Activated CD4-positive, alpha-beta T cell treated with anti-CD3 and anti-CD28 coated beads, Interleukin-2, amount 10 ng/mL, durations not matched to agents 24 days and 14 days (primary cell): ENCODE measurements at places on chromosomes 3 and 15. TPM values are rescaled to one million over a fixed set of nuclear protein-coding genes. Genes with fewer than 3 reads are reported as not detected.

GRCh38 chr3:27596334-27596841 lies 112.2 kb upstream of the SLC4A7 start:
- no peak for DNase-seq

GRCh38 chr3:52694528-52695189 lies 8.8 kb downstream of the GNL3 start:
- DNase-seq, result no peak

GRCh38 chr15:96629511-96629910 lies 299.0 kb downstream of the NR2F2 start:
- no peak for DNase-seq

- DNase-seq, result no peak
These were observed 318.1 kb downstream of the THSD4 start for GRCh38 chr15:71433402-71433801.

DNA sequence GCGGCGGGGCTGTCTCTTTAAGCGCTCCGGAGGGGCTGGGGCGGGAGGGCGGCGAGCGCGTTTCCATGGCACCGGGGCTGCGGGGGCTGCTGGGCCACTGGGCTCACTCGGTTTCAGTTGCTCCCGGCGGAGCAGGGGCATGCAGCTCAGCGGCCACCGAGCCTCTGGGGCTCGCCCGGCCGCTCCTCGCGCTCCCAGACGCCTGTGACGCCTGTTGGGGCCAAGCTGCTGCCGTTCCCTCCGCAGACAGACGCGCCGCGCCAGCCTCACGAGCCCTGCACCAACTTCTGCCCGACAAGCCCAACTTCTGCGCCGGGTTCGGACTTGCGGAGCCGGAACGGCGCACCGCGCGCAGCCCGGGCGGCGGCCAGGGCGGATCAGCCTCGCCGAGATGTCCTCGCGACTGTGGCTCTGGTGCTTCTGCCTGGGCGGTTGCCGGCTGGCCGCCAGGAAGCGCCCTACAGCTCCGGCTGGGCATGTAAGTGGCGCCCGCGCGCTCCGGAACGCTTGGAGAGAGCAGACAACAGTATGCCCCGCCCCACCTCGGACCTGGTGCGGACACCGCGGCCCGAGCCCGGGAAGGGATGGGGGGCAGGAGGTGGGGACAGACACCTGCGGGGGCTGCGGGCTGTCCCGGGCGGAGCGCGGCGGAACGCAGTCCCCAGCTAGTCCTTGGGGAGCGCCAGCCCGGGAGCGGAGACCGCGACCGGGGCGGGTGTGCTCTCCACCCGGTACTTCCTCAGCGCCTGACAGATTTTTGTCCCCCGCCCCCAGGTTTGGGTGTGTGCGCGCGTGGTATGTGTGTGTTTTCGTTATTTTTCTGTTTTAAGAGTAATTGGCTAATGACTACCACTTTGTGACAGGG lies 154.1 kb upstream of the GOLIM4 start:
- DNase-seq, result peak; percentile 76

DNA sequence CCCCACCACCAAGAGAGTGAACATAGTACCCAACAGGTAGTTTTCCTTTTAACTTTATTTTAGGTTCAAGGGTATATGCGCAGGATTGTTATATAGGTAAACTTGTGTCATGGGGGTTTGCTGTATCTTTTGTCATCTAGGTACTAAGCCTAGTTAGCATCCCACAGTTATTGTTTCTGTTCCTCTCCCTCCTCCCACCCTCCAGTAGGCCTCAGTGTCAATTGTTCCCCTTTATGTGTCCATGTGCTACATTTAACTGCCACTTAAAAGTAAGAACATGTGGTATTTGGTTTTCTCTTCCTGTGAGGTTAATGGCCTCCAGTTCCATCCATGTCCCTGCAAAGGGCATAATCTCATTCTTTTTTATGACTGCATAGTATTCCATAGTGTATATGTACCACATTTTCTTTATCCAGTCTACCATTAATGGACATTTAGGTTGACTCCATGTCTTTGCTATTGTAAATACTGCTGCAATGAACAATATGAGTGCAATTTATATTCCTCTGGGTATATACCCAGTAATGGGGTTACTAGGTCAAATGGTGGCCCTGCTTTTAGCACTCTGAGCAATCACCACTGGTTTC lies 66.2 kb downstream of the ST3GAL6 start:
- DNase-seq, result no peak

- no peak for DNase-seq
These were observed 120.2 kb downstream of the NEO1 start for GRCh38 chr15:73172508-73172907.

DNA sequence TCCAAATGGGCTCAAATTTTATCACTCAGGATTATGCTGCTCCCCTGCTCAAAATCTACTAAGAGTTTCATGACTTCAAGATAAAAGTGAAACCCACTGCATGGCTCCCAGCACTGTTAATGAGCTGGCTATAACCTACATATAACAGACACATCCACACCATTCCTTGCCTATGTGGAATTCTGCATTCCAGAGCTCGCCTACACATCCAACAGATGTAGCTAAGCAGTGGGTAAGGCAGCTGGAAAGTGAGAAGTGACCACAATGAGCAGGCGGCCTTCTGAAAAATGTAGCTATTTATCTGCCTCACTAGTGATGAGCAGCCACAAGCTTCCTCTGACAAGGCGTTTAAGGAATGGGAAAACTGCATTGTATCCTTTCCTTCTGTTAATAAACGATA lies 92.0 kb upstream of the TRIM42 start:
- no peak for DNase-seq

- DNase-seq, result no peak
These were observed 110.5 kb upstream of the BFSP2 start for GRCh38 chr3:133289322-133289721.

- DNase-seq, result no peak
These were observed 41.3 kb upstream of the MAP4 start for GRCh38 chr3:48057521-48057920.

- no peak for DNase-seq
These were observed 1.5 kb downstream of the ADCY5 start for GRCh38 chr3:123447416-123447748.

DNA sequence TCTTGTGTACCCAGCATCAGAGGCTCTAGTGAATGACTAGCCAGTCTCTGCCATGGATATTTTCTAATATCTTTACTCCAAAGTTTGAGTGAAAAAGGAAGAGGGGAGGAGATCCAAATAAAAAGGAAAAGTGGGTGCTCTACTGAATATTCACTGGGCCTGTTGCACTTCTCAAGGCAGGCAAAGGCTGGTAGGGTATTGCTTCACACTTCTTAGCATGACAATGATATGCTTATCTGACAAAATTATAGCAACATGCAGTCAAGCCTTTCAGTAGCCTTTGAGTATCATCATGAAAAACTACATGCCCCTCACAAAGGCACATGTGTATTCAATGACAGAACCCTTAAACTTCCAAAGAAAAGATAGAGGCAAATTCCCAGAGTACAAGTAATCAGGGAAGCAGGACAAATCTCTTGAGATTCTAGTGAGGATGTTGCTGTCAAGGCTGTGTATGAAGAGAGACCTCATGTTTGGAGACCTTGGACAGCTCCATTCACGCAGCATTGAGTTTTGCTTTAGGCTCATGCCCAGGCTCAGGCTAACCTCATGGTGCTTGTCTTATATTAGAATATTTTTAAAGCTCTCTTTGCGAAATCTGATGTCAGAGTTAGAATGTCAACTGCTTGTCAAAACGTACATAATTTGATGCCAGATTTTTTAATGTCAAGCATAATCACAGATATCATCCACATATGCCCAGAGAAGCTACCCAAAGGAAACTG lies 506.9 kb downstream of the OCA2 start:
- DNase-seq, result peak; percentile 3

DNA sequence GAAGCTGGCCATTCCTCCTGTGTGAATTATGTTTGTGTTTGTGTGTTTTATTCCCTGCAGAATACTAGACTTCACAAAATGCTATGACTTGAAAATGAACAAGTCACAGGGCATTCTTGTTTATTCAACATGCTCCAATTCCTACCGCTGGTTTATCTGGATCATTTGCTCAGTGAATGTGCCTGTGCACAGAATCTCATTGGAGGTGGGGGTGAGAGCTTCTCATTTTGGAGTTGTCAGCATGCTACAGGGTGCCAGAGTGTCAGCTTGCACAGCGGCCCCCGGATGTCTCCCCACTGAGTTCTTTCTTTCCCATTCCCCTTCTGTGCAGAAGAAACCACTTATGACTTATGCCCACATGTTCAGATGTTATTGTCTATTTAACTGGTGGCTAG lies 428.7 kb downstream of the ROBO2 start:
- no peak for DNase-seq

- DNase-seq, result no peak
These were observed 238.0 kb upstream of the COL8A1 start for GRCh38 chr3:99400352-99400751.

- no peak for DNase-seq
These were observed 36.1 kb upstream of the STRIT1 start for GRCh38 chr3:155329513-155330048.

GRCh38 chr3:40523781-40524180 lies 979 bp upstream of the ZNF621 start:
- DNase-seq, result no peak

The NPAP1 gene
- total RNA-seq, result not detected in 2 replicates

DNA sequence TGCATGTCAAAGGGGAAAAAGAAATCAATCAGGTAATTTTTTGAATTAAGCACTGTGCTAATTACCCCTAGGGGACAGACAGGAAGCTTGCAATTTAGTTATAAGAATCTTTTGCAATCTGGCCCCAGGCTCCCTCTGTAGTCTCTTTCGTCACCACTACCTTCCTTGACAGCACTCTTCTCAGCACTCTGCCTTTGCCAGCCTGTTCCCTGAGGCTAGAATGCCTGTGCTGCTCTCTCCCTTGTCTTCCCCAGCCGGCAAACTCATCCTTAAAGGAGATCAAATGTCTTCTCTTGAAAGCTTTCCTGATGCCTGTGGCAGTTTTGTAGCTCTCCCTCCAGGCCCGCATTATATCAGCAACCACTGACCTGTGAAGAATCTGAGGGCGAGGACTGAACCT lies 32.4 kb upstream of the PRTG start:
- no peak for DNase-seq

DNA sequence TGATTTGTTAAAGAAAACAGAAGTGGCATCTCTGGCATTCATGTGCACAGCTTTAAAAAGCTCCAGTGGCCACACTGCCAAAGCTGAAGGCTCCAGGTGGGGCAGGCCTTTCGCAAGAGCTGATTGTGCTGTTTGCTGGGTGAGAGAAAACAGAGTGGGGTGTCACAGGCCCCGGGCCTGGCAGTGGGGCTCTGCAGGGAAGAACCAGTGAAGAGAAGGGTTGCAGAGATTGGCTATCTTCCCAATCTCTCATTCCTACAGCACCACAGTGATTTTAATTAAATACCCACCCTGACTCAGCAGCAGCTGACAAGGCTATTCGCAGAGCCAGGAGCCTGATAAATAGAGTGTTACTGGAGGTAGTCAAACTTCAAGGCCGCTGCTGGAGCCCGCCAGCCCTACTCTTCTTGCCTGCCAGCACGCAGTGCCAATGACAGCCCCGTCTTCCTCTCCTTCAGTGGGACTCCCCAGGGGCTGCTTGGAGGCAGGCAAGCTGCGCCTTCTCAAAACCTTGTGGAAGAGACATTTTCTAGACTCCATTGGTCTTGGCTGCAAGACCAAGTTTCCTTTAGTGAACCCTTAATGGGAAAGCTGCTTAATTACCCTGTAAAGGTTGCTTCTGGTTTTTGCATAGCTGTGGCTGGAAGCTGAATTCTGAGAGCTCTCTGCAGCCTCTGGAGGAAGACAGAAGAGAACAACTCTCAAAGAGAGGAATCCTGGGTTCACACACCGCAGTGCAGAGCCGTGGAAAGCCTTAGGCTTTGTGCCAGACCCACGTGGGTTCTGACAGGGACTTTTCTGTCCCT lies 225.8 kb upstream of the SLCO3A1 start:
- no peak for DNase-seq

DNA sequence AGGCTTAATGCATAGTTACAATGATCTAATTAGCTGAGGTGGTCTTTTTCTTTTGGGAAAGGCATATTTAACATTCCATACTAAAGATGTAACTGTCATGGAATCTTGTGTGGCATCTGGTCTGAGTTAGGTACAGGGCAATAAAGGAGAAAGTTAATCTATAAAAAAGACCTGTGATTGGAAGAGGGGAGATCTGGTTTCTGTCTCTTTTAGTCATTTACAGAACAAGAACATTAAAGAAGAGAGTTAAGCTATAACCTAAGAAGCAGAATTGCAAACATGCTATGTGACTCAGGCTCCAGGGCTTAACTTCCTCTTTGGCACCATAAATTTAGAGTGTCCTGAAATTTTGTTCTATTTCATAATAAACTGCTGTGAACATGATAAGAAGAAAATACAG lies 47.2 kb upstream of the MME start:
- DNase-seq, result no peak

GRCh38 chr3:43296565-43296964 lies 10.2 kb downstream of the SNRK start:
- peak; percentile 90 for DNase-seq

The SOX2 gene
- total RNA-seq, result not detected in 2 replicates

The DUOX1 gene
- total RNA-seq, result 0.02 and 0.14 TPM in 2 replicates

The STXBP5L gene
- total RNA-seq, result not detected in 2 replicates

GRCh38 chr15:31049682-31050615 lies 51.6 kb downstream of the TRPM1 start:
- DNase-seq, result no peak

DNA sequence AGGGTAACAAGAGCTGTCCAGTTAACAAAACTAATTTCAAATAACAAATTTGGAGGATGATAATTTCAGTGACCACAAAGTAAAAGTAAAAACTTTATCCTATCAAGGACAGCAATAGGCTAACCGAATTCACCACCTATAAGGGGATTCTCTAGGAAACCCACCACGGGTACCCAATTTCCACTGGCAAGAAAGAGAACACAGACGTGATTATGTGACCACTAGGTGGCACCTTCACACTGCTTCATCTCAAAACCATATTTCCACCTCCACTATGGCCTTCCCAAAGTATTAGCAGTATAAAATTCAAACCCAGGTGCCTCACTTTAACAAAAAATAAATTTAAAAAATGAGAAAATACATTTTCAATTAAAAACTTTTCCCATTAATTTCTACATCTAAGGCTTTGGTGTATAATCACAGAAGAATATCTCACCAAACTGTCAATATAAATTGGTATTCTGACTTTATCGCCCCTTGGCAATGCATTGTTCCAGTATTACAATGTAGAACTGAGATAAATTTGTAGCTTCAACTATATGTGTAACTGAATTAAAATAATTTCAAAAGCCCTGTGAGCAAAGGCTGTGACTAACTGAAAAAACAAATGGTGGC lies 96.5 kb downstream of the FSIP1 start:
- peak; percentile 77 for DNase-seq

DNA sequence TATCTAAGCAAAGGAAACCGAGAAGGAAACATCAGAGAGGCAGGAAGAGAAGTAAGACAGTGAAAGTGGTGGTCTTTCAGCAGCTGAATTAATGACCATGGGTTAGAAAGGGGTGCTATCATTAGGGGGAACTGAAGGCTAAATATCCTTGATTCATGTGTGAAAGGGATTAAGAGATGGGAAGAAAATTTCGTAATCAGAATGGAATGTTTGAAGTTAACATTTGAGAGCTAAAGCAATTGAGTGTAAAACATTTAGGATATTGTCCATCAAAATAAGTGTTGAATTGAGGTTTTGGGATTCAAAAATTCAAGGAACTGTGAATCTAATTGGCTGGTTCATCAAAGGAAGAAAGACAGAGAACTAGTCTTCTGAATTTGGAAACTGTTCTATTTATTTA lies 4.1 kb upstream of the ECT2 start:
- DNase-seq, result no peak

The FGD5 gene
- total RNA-seq, result 0.14 TPM in 1 of 2 replicates, not detected in the other

The SPINT1 gene
- 11.3 and 12.9 TPM in 2 replicates for total RNA-seq

GRCh38 chr3:152611905-152612304 lies 223.0 kb upstream of the P2RY1 start:
- no peak for DNase-seq

The ISLR gene
- total RNA-seq, result not detected in 2 replicates

- DNase-seq, result no peak
These were observed 69.3 kb downstream of the ADAMTSL3 start for GRCh38 chr15:83723216-83723615.

GRCh38 chr3:72510247-72510646 lies 338.0 kb downstream of the SHQ1 start:
- DNase-seq, result no peak
